ENCODE measurements at places on chromosomes 1 and 21.

DNA sequence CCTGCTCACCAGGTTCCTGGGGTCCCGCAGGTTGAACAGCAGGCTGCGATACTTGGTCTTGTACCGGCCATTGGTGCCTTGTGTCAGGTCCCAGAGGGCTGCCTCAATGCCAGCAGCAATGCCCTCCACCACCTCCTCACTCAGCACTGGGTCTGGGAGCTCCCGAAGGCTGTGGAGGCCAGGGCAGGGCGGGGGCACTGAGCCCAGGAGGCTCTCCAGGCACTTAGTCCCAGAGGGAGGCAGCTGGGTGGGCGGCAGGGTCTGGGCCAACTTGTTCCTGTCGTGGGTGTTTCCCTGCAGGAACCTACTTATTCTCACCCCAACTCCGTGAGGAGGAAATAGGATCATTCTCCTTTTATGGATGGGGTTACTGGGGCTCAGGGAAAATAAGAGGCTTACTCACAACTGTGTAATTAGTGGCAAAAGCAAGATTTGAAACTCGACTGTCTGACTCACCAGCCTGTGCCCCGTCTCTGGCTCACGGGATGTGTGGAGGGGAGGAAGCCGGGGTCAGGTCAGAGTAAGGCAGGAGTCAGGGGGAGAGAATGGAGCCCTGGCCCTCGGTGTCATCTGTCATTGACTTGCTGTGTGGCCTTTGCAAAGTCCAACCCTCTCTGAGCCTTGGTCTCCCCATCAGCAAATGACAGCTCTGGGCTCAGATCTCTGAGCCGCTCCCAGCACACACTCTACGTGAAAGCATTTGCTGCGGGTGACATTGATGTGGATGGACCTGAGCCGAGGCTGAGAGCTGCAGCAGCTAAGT lies 17.2 kb downstream of the SPOCD1 start:
- DNase-seq: peak; percentile 93

GRCh38 chr1:155044812-155045657 lies 6.1 kb upstream of the ADAM15 start:
- DNase-seq: peak; percentile 58

GRCh38 chr1:212283741-212284140 lies 1.5 kb upstream of the PPP2R5A start:
- DNase-seq: no peak

DNA sequence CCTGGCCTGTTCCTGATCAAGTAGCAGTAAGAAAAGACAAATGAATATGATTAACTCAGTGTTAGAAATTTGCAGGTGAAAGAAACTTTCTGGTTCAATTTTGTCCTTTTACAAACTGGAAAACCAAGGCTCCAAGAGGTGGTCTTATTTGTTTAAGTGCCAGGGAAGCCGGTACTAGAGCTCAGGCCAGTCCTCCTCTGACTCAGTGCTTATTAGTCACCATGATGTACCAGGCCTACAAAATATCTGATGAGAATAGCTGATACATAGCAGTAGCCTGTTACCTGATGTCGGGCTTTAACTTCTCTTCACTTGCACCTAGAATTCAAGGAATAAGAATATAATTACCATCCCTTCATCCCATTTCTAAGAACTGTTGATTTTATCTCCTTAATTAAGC lies 394.8 kb downstream of the LMX1A start:
- DNase-seq: no peak

DNA sequence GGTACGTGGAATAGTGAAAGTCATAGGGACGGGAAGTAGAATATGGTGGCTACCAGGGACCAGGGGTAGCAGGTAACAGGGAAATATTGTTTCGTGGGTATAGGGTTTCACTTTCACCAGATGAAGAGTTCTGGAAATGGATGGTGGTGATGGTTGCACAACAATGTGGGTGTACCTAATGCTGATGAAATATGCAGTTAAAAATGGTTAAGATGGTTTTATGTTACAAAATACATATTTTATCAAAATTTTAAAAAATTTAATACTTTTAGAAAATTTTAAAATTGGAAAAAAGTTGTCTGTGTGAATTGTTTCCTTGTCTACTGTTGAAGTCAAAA lies 55.5 kb upstream of the TLR5 start:
- no peak for DNase-seq

- no peak for DNase-seq
Observed at GRCh38 chr1:175176246-175176645, 16.3 kb downstream of the KIAA0040 start.

- no peak for DNase-seq
Observed at GRCh38 chr1:47803815-47804501, 193.2 kb downstream of the TRABD2B start.

DNA sequence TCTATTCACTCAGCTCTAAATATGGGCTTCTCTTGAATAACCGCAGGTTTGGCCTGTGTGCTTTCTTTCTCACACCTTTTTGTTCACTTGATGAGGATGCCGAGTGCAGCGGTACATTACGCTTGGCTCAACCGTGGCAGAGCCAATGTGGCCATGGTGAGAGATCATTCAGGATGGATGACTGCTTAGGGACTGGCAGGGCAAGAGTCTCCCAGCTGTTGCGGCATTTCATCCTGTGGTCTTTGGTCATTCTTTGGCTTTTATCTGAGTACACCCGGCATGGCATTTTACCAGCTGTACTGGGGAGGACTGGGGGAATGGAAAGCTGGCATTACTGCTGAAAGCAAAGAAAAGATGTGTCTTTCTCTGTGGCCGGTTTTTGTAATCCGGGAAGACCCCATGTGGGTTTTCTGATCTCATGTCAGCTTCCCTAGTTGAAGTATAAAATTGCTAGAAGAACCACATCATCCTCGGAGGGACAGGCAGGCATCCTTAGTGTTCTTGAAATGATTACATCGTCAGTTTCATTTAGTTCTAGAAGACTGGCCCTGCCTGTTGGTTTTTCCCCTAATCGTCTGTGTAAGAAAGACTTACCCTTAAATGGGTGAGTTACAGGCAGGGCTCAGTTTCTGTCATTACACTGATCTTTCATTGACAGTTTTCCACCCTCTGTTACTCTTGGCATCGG lies 15.1 kb downstream of the PCP4 start:
- no peak for DNase-seq

DNA sequence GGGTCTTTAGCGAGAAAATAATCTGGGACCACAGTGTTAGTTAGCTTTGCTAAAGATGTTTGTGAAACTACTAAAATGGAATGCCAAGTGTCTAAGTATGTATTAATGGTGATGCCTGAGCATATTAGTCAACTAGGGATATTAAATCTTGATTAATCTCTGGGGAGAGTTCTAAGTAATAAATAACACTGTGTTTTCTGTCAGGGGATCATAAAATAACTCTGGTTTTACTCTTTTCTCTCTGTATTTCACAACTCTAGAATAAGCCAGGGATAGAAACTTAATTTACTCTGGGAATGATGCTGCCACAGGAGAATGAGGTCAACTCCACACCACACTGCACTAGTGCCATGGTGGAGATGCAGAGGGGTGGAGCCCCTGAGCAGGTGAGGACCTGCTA lies 399.2 kb downstream of the PTBP2 start:
- peak; percentile 16 for DNase-seq

DNA sequence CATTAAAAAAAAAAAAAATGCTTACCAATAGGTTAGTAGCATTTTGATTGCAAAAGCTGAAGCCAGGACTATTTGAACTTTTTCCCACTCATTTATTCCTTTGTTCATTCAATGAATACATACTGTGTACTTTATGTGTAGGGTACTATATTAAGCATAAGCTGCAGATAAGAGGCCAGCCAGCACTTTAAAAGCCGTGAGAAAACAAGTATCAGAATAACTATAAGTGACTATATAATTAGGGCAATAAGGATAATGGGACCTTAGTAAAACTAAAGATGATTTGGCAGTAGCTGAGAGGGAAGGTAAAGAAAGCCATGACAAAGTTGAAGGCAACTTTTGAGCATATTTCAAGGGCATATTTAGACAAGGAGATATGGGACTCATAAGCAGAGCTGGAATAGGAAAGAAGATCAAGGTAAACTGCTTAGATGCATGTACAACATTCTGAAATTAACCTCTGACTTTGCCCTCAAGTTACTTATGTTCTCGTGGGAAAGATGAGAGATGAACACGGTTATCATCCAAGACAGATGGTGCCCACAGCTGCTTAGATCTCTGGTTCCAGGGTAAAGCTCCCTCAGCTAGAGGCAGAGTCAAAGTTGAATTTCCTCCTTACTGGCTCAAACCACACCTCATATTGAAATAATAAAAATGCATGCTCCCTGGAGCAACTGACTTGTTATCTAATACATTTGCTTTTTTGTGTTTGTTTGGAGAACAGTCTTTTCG lies 44.0 kb upstream of the FMO2 start:
- no peak for DNase-seq

- DNase-seq: no peak
Observed at GRCh38 chr21:14998336-14998735, 66.5 kb downstream of the NRIP1 start.

- no peak for DNase-seq
Observed at GRCh38 chr1:3519301-3519885, 64.9 kb downstream of the ARHGEF16 start.

GRCh38 chr1:25054526-25055323 lies 124.6 kb upstream of the RUNX3 start:
- no peak for DNase-seq

DNA sequence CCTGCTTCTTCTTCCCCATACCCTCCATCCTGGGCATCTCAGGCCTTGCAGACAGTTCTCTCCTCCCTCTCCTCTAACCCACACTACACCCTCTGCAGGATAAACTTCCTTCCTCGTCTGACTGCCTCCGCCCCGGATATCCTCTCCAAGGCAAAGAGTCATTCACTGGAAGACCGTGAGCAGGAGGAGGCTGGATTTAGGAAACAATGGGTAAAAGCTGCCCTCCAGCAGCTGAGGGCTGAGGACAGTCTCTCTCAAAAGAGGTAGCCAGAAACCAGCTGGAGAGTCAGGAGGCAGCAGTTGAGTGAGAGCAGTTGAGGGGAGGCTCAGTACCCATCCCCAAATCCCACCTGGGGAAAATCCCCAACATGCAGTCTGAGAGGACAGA lies 1.4 kb downstream of the CSRP1 start:
- peak; percentile 77 for DNase-seq

DNA sequence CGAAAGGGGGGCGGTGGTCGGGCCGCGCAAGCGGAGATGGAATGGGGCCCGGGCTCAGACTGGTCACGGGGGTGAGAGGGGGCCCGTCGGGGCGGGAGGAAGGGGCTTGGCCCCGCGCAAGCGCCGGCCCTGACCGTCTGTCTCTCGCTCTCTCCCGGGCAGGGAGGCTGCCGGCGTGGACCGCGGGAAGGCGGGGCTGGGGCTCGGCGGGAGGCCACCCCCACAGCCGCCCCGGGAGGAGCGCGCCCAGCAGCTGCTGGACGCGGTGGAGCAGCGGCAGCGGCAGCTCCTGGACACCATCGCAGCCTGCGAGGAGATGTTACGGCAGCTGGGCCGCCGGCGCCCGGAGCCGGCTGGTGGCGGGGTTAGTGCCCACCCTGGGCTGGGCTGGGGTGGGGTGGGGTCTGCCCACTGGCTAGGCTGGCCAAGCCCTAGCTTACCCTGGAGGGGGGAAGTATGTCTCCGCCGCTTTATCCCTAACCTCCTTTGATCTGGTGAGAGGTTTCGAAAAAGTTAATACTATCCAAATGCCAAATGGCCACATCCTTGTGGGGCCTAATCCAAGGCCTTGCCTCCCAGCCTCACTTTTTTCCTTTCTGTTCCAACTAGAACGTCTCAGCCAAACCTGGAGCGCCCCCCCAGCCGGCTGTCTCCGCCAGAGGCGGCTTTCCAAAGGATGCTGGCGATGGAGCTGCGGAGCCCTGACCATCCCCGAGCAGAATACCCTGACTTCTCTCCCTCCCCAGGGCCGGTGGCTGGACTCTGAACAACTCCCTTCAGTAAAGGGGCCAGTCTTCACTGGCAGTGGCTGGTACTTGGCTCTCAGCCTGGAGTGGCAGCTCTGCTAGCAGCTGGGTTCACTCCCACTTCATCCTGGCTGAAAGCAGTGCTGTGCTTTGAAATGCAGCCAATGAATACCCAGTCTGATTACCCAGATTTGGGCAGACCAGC lies 636 bp upstream of the YRDC start:
- DNase-seq: peak; percentile 75

- DNase-seq: no peak
Observed at GRCh38 chr1:186179231-186179630, 195.8 kb downstream of the TPR start.

DNA sequence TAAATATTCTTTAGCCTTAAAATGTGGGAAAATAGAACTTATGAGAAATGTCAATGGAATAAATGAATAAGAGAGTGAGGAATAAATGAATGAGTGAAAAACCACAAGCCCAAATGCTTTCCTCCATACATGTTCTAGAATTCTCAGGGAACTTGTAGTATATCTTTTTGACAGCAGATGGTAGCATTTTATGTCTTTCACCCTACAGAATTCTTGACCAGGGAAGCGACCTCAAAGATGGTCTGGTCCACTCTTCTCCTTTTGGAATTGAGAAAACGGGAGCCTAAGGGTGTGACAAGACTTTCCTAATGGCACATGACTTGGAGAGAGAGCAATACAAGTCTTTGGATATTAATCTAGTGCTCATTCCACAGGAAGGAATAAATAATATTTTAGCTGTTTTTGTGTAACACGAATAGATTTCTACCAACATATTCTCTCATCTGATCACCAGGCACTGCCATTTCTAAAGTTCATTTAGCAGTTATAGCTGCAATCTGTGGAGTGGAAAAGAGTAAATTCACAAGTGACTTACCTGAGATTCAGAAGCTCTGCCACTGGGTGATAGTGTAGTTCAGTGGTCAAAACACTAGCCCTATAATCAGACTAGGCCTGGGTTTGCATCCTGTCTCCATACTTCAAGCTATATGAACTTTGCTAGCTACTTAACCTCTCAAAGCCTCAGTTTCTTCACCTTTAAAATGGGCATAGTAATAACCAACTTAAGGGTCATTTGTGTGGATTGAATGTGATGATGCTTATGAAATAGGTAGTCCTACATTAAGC lies 15.0 kb upstream of the F5 start:
- peak; percentile 14 for DNase-seq

DNA sequence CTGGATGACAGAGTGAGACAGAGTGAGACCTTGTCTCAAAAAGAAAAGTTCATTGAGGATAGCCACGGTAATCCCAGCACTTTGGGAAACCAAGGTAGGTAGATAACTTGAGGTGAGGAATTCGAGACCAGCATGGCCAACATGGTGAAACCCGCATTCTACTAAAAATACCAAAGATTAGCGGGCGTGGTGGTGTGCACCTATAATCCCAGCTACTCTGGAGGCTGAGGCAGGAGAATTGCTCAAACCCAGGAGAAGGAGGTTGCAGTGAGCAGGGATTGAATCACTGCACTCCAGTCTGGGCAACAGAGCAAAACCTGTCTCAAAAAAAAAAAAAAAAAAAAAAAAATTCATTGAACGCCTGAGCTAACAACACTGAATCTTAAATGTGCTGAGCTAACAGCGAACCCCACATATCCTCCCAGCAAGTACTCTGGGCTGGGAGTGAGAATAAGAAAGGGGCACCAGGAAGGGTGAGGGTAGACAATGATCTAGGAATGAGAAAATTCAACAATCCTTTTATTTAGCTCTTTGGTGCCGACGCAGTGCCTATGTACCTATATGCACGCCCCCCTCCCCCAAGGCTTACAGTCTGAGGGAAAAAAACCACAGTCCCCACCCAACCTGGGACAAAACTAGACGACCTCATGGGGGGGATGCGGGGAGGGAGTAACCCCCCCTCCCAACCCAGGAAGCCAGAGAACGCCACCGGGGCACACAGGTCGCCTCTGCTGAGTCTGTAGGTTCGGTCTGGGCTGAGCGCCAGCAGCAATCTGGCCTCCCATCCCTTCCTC lies 1.4 kb upstream of the CACNA1S start:
- DNase-seq: no peak

GRCh38 chr1:231676487-231676886 lies 49.9 kb downstream of the DISC1 start:
- DNase-seq: peak; percentile 27

- no peak for DNase-seq
Observed at GRCh38 chr1:58732087-58732775, 32.4 kb upstream of the MYSM1 start.

- no peak for DNase-seq
Observed at GRCh38 chr21:36776981-36777617, 78.2 kb downstream of the SIM2 start.

Measured in fibroblast of skin of right biceps (primary cell).